COR-L47 (cell line): ENCODE measurements at places on chromosomes 3 and 15.

DNA sequence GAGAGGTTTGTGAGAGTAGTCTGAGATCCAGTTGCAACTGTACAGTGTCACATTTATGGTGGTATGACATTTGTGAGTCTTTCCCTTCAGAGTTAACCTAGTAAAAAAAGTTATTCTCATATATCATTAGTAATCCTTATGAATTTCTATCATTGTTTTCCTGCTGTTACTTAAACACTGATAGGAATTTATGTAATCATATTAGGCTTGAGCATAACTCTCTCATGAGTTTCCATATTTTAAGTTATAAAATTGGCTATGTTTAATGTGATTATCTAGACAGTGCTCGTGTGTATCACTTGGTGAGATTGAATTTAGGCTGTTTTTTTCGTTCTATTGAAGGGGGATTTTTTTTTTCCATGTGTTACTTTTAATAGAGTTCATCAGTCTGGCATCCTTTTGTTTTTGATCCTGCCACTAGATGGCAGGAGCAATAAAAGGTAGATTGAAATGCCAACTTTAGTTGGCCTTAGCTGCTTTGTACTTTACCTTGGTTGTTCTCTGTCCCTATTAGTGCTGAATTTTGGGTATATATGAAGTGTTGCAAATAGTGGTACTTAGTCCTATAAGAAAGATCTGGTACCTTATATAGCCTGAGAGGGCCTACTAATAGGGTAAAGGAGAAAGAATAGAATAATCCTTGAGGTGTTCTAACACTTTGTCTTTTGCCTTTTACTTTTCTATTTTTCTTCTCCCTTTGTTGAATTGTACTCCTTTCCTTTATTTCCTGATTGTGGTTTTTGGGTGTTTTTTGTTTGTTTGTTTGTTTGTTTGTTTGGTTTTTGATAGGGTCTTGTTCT, 17.9 kb downstream of the STT3B start:
- no peak for DNase-seq

DNA sequence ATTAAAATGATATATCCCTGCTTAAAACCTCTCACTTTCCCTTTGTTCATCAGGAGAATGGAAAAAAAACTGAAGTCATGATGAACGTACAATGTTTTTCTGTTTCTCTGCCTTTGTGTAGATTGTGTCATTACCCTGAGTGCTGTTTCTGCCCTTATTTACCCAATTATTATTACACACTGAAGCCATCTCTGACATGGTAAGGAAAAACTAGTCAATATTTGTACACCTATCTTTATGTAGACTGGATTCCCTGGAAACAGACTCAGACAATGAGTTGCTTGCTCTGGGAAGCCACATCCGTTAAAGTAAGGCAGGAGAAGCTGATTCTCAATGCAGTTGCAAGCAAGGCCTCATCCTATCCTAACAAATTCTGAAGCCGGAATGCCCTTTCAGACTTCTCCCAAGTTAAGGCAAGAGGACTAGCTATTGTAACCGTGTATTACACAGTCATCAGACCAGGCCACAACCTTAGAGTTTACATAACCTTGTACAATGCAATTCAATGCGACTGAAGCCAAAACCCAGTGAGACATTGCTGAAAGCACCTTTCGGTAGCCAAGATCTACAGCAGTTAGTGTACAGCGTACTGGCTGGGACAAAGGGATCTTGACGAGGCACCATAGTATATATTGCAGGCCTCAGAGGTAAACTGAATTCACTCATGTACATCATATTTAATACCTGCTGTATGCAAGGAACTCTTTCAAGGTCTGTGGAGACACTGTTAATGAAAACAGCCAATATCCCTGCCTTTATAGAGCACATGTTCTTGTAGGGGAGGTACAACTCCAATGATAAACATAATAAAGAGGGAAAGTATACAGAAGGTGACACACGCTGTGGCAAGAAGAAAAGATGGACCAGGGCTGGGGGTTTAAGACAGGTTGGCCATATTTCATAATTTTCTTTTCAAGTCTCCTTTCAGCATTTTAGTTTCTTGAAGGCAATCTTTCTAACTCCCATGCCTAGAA, 1040.8 kb upstream of the SEMA6D start:
- DNase-seq, result no peak

DNA sequence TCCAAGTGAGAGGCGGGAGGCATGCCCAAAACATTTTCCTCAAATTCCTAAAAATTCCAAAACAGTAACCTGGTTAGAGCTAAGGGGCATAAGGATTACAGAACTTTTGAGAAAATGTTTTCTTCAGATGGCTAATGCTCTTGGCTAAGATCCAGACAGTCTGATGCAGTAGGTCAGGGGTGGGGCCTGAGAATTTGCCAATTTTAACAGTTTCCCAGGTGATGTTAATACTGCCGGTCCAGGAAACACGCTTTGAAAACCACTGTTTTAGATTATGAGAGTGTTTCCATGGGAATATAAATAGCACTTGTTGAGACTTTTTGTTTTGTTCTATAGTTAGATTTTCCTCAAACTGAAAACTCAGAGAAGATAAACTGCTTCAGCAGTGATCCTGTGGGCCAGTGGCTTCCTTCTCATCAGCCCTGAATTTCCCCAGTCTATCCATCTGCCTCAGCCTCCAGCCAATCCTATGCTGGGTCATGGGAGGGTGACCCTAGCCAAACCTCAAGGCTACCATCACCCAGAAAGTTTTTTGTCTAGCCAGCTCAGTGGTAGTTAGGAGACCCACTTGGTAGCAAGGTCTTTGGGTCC, 71.6 kb upstream of the ACP3 start:
- no peak for DNase-seq

- DNase-seq, result peak; percentile 27
These were observed 26.0 kb downstream of the FBLN2 start for GRCh38 chr3:13574798-13575451.

DNA sequence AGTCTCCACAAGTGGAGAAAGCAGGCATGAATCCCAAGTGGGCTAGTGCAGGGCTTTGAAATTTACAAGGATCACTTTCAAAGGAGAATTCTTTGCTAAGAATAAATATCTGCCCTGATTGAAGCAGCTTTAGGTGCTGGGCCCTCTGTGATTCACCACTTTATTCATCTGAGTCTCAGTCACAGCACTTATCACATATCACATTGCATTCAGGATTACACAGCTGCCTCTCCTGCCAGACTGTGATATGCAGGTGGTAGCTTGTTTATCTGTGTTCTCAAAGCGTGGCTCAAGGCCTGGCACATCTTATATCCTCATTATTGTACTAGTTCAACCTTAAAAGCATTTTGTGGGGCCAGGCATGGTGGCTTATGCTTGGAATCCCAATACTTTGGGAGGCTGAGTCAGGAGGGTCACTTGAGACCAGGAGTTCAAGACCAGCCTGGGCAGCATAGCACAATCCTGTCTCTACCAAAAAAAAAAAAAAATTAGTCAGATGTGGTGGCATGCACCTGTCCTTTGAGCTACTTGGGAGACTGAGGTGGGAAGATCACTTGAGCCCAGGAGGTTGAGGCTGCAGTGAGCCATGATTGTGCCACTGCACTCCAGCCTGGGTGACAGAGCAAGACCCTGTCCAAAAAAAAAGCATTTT, 156.9 kb upstream of the EIF1B start:
- DNase-seq, result no peak

GRCh38 chr3:120163816-120164215, 69.6 kb upstream of the GSK3B start:
- DNase-seq, result no peak

- no peak for DNase-seq
These were observed 1.8 kb downstream of the PLIN1 start for GRCh38 chr15:89677381-89677780.

GRCh38 chr3:194928831-194929577, 243.3 kb downstream of the FAM43A start:
- no peak for DNase-seq

GRCh38 chr3:11909726-11910125, 63.0 kb upstream of the TAMM41 start:
- no peak for DNase-seq

DNA sequence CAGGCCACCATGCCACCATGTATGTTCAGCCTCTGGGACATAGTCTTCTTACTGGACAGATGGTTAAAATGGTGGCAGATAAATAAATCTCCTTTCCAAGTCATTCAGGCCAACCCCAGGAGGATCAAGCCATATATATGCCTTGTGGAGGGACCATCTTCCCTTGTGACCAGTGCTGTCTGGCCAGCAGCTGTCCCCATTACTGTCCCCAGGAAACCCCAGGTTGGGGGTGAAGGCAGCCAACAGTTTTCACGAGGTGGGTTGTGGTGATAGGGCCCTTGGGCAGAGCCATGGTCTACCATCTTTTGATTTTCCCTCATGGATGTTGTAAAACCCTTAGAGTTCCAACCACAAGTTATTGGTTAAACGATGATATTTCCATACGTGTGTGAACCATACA, 48.7 kb upstream of the PCSK6 start:
- DNase-seq, result no peak

DNA sequence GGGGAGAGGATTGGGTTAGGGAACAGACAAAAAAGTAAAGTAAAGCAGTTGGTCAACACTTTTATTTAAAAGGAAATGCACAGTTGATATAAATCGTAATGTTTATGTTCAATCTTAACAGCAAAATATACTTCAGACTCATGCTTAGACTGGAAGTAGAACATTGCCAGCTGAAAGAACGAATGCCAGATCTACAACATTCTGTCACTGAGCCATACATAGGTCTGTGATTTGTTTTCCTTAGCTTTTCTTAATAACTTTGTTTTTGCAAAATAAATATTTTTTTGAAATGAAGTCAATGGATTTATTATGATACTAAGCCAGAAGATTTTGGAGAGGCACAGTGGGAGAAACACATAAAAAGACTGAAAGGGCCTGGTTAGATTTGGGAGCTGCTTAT, 62.0 kb downstream of the LEKR1 start:
- no peak for DNase-seq

- no peak for DNase-seq
These were observed 77.8 kb downstream of the B3GNT5 start for GRCh38 chr3:183330881-183331280.

GRCh38 chr3:159560214-159560979, 428.2 kb upstream of the IL12A start:
- no peak for DNase-seq

GRCh38 chr15:28914046-28914445, 28.3 kb downstream of the APBA2 start:
- DNase-seq, result no peak

DNA sequence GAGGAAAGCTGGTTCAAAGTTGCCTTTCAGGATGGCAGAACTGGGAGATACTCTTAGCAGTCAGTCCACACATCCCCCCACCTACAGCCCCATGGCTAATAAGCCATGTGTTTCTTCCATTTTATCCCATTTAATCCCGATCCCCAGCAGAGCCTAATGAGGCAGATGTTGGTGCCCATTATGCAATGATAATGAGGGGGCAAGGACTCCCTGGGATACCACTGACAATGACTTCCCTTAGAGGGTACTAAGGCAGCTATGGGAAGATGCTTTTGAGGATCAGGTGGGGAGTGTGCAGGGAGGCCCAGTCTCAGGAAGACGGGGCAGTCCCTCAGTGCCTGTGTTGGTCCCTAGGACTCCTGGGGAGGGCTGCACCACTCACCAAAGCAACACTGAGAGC, 43.8 kb upstream of the TBC1D21 start:
- no peak for DNase-seq

GRCh38 chr15:90266061-90266431, 574 bp downstream of the NGRN start:
- DNase-seq, result peak; percentile 42

- no peak for DNase-seq
These were observed 22.6 kb downstream of the FAM174B start for GRCh38 chr15:92633001-92633400.

GRCh38 chr3:153767601-153768560, 353.3 kb upstream of the ARHGEF26 start:
- no peak for DNase-seq

DNA sequence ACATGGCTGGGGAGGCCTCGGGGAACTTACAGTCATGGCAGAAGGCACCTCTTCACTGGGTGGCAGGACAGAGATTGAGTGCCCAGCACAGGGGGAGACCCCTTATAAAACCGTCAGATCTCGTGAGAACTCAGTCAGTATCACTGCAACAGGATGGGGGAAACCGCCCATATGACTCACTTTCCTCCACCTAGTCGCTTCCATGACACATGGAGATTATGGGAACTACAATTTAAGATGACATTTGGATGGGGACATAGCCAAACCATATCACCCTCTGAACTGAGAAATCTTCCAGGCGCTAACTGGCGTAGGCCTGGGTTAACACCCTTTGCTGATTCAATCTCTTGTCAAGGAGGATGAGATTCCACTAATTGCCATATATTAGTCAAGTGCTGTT, 392.3 kb downstream of the FEZF2 start:
- DNase-seq, result no peak

- no peak for DNase-seq
These were observed 818.8 kb upstream of the NR2F2 start for GRCh38 chr15:95511671-95512070.

- no peak for DNase-seq
These were observed 261.8 kb upstream of the GOLGA6L4 start for GRCh38 chr15:83973816-83974215.

- DNase-seq, result no peak
These were observed 28.4 kb downstream of the CCDC12 start for GRCh38 chr3:46947981-46948791.

DNA sequence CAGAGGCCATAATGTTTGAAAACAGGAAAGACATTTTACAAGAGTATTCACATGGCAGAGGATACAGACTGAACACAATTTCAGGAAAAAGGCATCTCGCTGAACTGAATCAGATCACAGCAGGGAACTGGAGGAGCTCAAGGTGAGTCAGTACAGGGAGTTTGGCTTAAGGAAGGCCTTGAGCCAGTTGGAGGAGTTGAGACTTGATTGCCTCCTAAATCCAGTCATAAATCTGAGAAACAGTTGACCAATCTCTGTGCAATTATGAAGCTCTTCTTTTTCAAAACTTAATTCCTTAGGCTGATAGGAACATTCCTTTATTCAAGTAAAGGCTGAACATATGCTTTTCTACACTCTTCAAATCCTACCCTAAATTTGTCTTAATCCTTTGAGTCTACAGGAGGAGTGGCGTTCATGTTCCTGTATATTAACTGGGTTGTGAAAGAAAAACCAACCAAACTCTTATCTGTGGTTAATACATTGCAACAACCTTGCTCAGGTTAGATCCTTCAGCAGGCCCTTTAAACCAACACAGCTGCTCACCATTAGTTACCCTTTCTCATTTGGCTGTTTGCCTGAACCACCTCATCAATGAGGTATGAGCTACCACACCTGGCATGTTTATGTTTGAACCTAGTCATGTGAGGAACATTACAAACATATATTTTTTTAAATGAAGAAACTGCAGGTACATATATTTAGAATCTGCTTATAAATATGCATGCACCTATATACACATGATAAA, 404.1 kb upstream of the ATP11B start:
- peak; percentile 86 for DNase-seq
